ENCODE measurements at places on chromosomes 1 and 21.

GRCh38 chr1:241311056-241311746, 45.8 kb downstream of the RGS7 start:
- no peak for DNase-seq

GRCh38 chr1:93661829-93662474, 19.7 kb downstream of the BCAR3 start:
- DNase-seq, result no peak

- DNase-seq, result no peak
Observed at GRCh38 chr1:198657550-198658064, 18.8 kb downstream of the PTPRC start.

DNA sequence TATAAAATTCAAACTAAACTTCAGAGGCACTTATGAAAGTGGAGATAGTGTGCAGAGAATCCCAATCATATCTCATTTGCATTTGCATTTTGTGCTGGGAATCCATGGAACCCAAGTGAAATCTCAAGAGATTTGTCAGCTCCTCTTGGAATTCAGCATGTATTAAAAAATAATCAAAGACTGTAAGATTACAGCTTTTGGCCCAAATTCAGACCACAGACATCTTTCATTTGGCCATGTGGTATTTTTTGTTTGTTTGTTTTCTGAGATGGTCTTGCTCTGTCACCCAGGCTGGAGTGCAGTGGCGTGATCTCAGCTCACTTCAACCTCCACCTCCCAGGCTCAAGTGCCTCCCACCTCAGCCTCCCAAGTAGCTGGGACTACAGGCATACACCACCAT, 3.8 kb upstream of the CACYBP start:
- DNase-seq, result no peak

- DNase-seq, result no peak
Observed at GRCh38 chr1:84268346-84268745, 33.2 kb upstream of the SAMD13 start.

Data from stimulated activated CD8-positive, alpha-beta memory T cell treated with anti-CD3 and anti-CD28 coated beads, Interleukin-7, amount 100 ng/mL, for 4 hours (primary cell).